Psoas muscle (tissue), 8 donors: ENCODE measurements at places on chromosomes 12 and 14. TPM values are rescaled to one million over a fixed set of nuclear protein-coding genes. Genes with fewer than 3 reads are reported as not detected.

POTEG gene
- total RNA-seq = not detected

CPNE6 gene
- total RNA-seq = not detected

TRHDE gene
- 0.13 TPM for total RNA-seq

CCDC177 gene
- not detected for total RNA-seq

TMEM63C gene
- total RNA-seq = 0.32 TPM

FAM222A gene
- 5.9 TPM for total RNA-seq

AKAP3 gene
- total RNA-seq = 1.9 TPM

DNA sequence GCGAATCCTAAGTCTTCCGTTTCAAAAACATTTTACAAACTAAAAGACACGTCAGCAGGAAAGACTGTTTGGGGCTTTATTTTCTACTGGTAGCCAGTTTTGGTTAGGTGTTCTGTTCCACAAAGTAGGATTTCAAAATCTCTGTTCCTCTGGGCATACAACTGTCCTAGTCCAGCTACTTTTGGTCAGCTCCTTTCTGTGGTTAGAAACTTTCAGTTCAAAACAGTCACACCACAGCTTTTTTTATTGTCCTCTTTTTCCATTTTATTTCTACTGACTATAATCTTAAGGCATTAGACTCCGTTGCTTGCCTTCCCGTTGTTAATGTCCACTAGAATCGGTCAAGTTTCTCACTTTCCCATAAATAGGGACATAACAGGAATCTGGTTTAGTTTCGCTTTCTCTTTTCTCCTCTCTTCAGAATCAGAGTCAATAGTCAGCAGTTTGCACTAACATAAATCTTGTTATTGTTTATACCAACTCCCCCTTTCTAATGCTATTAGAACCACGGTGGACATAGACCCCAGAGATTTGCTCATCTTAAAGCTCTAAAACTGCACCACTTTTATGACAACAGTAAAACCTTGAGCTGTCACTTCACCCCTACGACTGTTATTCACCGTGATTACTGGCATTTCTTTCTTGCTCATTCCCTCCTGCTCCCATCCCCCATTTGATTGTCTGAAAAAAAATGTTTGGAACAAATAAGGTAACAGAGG is 41.5 kb upstream of the NPAS3 start:
- H3K4me3 ChIP-seq = peak overlapping the region; percentile 76
- peak overlapping the region; percentile 72 for H3K27ac ChIP-seq
- no peaks in the 10 kb centered on the region for H3K27me3 ChIP-seq

DNA sequence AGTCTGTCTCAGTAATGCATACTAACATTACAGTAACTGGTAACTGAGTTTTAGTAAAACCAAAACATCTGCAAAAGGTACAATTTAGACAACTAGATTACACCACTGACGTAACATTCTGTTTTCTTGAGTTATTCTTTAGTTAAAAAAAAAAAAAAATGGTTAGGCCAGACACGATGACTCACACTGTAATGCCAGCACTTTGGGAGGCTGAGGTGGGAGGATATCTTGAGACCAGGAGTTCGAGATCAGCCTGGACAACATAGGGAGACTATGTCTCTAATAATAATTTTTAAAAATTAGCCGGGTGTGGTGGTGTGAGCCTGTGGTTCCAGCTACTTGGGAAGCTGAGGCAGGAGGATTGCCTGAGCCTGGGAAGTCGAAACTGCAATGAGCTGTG is 34.1 kb downstream of the AP5M1 start:
- no peaks in the 10 kb centered on the region for H3K27me3 ChIP-seq
- H3K4me3 ChIP-seq = no peak overlapping the region
- no peak for DNase-seq
- H3K4me1 ChIP-seq = no peaks in the 10 kb centered on the region
- no peak overlapping the region for H3K27ac ChIP-seq

DNA sequence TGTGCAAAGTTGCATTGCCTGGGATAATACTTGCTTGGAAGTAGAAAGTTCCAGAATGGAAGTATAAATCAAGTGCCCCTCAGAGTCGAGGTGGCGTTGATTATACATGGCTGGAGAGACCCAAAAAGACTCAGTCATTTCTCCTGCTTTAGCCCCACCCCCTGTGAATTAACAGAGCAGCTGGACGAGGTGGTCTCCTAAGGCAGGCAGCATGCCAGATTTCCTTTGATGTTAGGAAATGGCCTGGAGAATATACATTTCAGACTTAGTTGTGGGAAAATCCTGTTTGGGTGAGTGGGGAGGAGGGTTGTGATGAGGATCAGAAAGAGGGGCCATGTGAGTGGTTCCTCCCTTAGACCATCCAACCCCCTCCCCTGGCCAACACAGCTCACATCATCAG is 406.1 kb upstream of the TMPO start:
- no peaks in the 10 kb centered on the region for H3K4me1 ChIP-seq
- no peaks in the 10 kb centered on the region for H3K36me3 ChIP-seq
- H3K27me3 ChIP-seq = no peaks in the 10 kb centered on the region
- no peak overlapping the region for H3K27ac ChIP-seq
- H3K4me3 ChIP-seq = no peak overlapping the region

GRCh38 chr14:68395604-68396003 is 397.3 kb downstream of the ZFP36L1 start:
- DNase-seq = no peak
- peaks cover 16% of the 10 kb centered on the region for H3K4me1 ChIP-seq
- H3K36me3 ChIP-seq = no peaks in the 10 kb centered on the region
- no peak overlapping the region for H3K27ac ChIP-seq
- no peak overlapping the region for H3K4me3 ChIP-seq

GRCh38 chr14:103124501-103125001 is 1.3 kb downstream of the TNFAIP2 start:
- no peaks in the 10 kb centered on the region for H3K36me3 ChIP-seq
- no peaks in the 10 kb centered on the region for H3K27me3 ChIP-seq
- no peak overlapping the region for H3K27ac ChIP-seq
- DNase-seq = peak; percentile 15
- H3K4me3 ChIP-seq = peak overlapping the region; percentile 79

- DNase-seq = no peak
- no peaks in the 10 kb centered on the region for H3K27me3 ChIP-seq
- H3K4me3 ChIP-seq = no peak overlapping the region
- no peaks in the 10 kb centered on the region for H3K4me1 ChIP-seq
- H3K36me3 ChIP-seq = no peaks in the 10 kb centered on the region
Measured at GRCh38 chr12:123808167-123808566, 46.1 kb downstream of the DNAH10 start.

GRCh38 chr12:112214064-112214463 is 88.7 kb downstream of the TRAFD1 start:
- H3K4me3 ChIP-seq = no peak overlapping the region
- H3K27me3 ChIP-seq = no peaks in the 10 kb centered on the region
- no peak for DNase-seq
- H3K36me3 ChIP-seq = peaks cover 2% of the 10 kb centered on the region
- H3K4me1 ChIP-seq = no peaks in the 10 kb centered on the region
- no peak overlapping the region for H3K27ac ChIP-seq

- peaks cover 6% of the 10 kb centered on the region for H3K36me3 ChIP-seq
- no peak overlapping the region for H3K4me3 ChIP-seq
- no peaks in the 10 kb centered on the region for H3K4me1 ChIP-seq
- no peaks in the 10 kb centered on the region for H3K27me3 ChIP-seq
- no peak for DNase-seq
Measured at GRCh38 chr14:90281756-90282155, 25.4 kb downstream of the PSMC1 start.

GRCh38 chr12:90757957-90758356 is 197.0 kb downstream of the CCER1 start:
- DNase-seq = no peak
- H3K27ac ChIP-seq = no peak overlapping the region
- H3K4me1 ChIP-seq = no peaks in the 10 kb centered on the region

- DNase-seq = no peak
- no peak overlapping the region for H3K4me3 ChIP-seq
Measured at GRCh38 chr12:72082986-72083820, 144.6 kb downstream of the TPH2 start.

DNA sequence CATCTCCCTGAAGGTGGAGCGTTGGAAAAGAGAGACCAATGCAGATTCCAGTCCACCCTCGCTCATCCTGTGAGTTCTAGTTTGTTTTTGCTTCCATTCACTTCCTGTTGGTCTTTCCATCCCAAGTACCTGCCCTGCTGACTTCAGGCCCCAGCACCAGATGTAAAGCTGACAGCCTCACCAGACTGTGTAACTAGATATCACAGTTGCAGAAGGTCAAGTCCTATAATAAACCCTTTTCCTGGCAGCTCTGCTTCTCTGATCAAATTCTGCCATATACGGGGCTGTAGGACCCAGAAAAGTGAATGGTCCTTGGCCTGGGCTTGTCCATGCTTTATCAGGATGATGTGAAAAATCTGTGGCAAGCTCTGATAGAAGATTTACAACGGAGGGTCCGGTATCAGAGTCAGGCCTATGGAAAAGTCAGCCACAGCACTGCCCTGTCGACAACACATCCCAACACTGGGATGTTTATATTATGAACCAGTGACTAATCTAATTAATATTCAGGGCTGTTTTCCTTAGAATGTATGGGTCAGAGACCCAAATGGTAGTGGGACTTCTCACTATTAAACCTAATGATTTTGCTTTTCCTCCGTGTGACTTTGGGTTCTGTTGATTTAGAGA is 42.1 kb downstream of the CCDC175 start:
- H3K27me3 ChIP-seq = no peaks in the 10 kb centered on the region
- H3K27ac ChIP-seq = peak overlapping the region; percentile 9
- no peaks in the 10 kb centered on the region for H3K36me3 ChIP-seq
- DNase-seq = no peak
- H3K4me3 ChIP-seq = no peak overlapping the region

DNA sequence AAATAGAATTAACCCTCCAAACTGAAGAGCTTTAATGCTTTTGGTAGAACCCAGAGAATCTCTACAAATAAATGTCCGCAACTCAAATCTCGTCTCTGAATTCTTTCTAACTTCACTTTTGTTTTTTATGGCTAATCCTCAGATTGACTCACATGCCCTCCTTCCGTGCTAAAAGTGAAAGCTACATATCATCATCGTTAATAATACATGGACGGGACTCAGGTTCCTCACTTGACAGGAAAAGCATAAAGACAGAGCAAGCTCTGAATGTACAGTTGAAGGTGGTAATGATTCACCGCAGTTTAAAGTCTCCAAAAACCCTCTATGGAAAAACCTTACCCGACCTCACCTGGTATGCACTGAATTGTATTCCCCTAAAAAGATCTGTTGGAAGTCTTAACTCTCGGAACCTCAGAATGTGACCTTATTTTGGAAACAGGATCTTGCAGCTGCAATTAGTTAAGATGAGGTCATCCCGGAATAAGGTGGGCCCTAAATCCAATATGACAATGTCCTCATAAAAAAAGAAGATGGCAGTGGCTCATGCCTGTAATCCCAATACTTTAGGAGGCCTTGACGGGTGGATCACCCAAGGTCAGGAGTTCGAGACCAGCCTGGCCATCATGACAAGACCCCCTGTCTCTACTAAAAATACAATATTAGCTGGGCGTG is 147.4 kb upstream of the FOXN3 start:
- H3K4me3 ChIP-seq = peak overlapping the region; percentile 27
- H3K36me3 ChIP-seq = no peaks in the 10 kb centered on the region
- no peaks in the 10 kb centered on the region for H3K27me3 ChIP-seq

DNA sequence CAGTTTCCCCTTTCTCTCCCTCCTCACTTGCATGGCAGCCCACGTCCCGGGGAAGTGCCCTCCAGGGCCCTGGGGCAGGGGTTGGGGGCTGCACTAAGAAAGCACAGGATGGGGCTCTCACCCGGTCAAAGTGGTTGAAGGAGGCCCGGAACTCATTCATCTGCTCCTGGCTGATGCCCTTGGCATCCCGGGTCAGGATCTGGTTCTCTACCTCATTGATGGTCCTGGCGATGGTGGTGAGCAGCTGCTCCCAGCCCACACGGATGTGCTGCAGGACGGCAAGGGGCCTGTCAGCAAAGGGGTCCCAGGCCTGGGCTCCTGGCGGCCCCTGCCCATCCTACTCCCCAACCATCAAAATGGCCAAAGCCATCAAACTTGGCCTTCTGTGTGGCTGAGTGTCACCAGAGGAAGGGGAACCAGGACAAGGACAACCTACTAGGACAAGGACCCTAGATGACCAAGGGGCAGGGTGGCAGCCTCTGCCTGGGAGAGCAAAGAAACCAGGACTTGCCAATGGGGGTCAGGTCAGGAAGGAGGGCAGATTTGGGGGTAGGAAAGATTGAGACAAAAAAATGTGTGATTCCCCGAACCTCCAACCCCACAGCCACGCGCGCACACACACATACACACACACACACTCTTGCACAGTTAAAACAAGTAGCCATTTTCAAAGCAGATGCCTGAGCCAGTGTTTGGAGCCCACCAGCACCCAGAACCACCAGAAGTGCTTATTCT is 87.1 kb upstream of the ZFP36L1 start:
- H3K4me1 ChIP-seq = peaks cover 9% of the 10 kb centered on the region
- H3K27ac ChIP-seq = no peak overlapping the region
- H3K27me3 ChIP-seq = no peaks in the 10 kb centered on the region
- no peak overlapping the region for H3K4me3 ChIP-seq
- peak; percentile 12 for DNase-seq
- H3K36me3 ChIP-seq = no peaks in the 10 kb centered on the region

DNA sequence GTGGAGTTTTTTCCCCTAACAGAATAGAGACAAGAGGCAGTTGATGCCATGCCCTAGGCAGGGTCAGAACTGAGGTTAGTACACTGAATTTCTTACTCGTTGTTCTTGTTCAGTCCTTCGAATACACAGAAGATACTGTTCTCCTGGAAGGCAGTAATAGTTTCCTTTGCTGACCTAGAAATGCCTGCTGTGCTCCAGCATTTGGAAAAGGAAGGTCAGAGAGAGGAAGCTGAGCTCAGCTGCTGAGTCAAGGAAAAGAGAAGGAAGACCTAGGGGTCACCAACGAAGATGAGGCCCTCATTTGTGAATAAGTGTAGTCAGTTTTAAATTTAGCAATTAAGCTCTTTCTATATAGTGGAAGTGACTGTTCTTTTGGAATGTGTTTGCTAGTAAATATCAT is 100.1 kb downstream of the CRADD start:
- H3K4me1 ChIP-seq = peaks cover 53% of the 10 kb centered on the region
- peak overlapping the region; percentile 89 for H3K27ac ChIP-seq
- H3K27me3 ChIP-seq = no peaks in the 10 kb centered on the region
- H3K4me3 ChIP-seq = no peak overlapping the region
- H3K36me3 ChIP-seq = no peaks in the 10 kb centered on the region

DNA sequence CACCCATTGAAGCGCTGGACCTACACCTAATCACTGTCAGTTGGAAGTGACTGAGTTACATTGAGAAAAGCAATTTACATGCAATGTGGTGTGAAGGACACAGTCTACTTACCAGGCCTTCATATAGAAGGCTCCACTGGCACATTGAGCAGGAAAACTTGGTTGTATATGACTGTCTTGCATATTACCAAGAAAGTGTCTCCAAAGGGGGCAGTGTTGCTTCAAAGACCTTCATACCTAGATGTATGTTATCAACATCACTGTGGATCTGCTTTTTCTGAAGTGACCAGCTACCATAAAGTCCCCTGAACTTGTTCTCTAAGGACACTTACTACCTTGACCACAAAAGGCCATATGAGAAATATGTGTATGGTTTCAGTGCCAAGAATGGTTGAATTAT is 64.1 kb downstream of the NELL2 start:
- H3K27ac ChIP-seq = no peak overlapping the region
- H3K36me3 ChIP-seq = no peaks in the 10 kb centered on the region
- no peaks in the 10 kb centered on the region for H3K27me3 ChIP-seq
- H3K4me3 ChIP-seq = no peak overlapping the region
- DNase-seq = no peak
